ENCODE measurements at places on chromosomes 5 and 9.

GRCh38 chr5:159345336-159345735, 15.0 kb upstream of the IL12B start:
- no peak for DNase-seq

- DNase-seq, result peak; percentile 92
Observed at GRCh38 chr9:136991993-136992818, at the start of gene PAXX. Gene PAXX, plus strand, starts transcription at chr9:136992422. Its CDS starts 22 bp downstream, at chr9:136992444.

GRCh38 chr5:124783285-124783684, 36.8 kb upstream of the ZNF608 start:
- DNase-seq, result no peak

DNA sequence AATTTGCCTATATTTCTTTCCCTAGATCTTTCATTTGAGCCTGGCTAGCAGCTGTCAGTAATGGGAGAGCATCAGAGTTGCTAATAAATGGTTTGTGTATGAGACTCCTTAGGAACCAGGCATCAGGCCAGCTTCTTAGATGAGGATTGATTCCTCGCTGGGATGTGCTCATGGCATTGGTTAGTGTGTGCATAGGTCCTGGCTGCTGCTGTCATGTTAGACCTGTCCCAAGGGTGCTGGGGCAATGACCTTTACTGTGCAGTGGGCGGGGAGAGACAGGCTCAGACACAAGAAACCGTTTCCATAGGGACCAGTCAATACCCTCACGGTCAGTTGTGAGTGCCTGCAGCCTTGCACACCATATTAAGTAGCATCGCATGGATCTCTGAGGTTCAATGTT, 112.3 kb upstream of the NR3C1 start:
- no peak for DNase-seq

- DNase-seq, result no peak
Observed at GRCh38 chr9:111236332-111236731, 93.7 kb downstream of the OR2K2 start.
